Stimulated activated naive CD8-positive, alpha-beta T cell treated with anti-CD3 and anti-CD28 coated beads, Interleukin-15, amount 100 ng/mL, for 72 hours (primary cell): ENCODE measurements at places on chromosomes 2 and 18.

DNA sequence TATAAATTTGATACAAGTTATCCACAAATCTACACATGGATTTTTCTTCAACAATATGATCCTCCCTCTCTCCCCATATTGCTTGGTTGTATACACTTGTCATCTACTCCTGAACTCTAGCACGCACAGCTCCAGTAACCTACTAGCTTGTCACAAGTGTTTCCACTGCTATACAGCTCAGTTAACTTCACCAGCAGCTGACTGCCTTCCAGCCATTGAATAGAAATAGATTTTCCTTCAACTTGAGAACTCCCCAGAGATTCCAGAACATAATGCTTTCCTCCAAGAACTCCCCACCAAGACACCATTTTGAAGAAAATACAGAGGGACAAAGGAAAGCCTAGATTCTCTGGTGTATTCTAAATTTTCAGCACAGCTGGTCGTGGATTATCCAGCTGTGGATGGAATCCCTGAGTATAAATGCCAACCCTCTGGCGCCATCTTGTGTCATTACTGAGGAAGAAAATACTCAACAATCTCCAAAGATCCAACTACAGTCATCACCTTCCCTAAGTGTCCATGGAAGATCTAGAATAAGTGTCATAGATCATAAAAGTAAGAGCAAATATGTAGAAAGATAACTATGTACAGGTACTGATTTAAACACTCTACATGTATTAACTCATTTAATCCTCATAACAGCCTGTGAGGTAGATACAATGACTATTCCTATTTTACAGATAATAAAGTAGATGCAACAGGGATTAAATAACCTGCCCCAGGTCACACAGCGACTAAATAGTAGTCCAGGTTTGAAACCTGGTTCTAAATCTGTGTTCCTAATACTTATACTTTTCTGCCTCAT, 156.7 kb downstream of the ARHGAP28 start:
- no peak for DNase-seq

DNA sequence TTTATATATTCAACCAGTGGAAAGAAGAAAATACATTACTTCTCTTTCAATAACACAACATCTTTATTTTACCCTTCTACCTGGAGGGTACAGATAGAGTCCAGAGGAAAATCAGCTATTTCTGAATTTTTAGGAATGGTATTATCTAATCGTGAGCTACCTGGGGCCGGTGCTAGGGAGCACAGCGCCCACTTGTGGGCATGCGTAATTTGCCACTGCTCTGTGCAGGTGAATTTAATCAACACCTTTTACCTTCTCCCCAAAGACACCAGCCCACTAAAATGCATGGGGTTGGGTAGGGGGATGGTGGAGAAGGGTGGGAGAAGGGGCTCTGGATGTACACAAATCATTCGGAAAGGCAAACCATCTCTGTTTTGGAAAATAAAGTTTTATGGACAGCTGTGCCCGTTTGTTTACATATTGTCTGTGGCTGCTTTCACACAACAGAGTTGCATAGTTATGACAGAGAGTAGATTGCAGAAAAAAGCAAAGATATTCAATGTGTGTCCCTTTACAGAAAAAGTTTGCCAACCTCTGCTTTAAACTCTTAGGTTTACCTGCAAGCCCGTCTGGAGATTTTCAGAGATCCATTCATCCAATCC, 51.5 kb upstream of the DCC start:
- DNase-seq = no peak

DNA sequence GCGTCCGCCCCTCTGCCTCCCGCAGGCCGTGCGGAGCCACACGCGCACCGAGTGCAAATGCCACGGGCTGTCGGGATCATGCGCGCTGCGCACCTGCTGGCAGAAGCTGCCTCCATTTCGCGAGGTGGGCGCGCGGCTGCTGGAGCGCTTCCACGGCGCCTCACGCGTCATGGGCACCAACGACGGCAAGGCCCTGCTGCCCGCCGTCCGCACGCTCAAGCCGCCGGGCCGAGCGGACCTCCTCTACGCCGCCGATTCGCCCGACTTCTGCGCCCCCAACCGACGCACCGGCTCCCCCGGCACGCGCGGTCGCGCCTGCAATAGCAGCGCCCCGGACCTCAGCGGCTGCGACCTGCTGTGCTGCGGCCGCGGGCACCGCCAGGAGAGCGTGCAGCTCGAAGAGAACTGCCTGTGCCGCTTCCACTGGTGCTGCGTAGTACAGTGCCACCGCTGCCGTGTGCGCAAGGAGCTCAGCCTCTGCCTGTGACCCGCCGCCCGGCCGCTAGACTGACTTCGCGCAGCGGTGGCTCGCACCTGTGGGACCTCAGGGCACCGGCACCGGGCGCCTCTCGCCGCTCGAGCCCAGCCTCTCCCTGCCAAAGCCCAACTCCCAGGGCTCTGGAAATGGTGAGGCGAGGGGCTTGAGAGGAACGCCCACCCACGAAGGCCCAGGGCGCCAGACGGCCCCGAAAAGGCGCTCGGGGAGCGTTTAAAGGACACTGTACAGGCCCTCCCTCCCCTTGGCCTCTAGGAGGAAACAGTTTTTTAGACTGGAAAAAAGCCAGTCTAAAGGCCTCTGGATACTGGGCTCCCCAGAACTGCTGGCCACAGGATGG, 7.1 kb upstream of the WNT10A start:
- no peak for DNase-seq

GRCh38 chr2:134574611-134575330, 144.0 kb downstream of the TMEM163 start:
- DNase-seq = no peak

DNA sequence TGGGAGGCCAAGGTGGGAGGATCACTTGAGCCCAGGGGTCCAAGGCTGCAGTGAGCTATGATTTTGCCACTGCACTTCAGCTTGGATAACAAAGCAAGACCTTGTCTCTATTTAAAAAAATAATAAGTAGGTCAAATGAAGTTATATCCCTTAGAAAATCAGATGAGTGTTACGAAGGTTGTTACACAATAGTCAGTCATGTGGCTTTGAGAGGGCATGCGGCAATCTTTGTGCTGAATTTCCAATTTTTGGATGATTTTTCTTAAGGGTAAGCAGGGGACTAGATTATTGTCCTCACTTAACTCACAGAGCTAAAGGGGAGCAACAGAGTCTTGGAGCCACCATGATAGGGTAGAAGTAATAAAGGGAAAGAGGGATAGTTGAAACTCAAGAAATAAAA, 71.8 kb downstream of the B3GNT2 start:
- no peak for DNase-seq

DNA sequence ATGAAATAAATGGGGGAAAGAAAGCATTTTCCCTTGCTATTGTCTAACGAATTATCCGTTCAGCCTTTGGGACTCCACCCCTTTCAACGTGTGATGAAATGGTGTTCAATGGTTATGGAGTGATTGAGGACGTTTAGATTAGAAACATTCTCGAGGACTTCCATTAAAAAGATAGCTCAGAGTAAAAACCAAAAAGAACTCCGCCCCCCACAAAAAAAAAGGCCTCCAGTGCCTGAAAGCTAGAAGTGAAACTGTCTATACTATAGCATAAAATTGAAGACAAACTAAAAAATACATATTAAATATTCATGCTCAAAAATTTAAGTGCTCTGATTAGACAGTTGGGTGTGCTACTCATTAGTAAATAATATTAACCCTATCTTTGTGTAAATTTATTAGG, 3.0 kb upstream of the ZNF516 start:
- DNase-seq = no peak

- no peak for DNase-seq
Measured at GRCh38 chr2:237872178-237872887, 12.9 kb downstream of the RAMP1 start.

DNA sequence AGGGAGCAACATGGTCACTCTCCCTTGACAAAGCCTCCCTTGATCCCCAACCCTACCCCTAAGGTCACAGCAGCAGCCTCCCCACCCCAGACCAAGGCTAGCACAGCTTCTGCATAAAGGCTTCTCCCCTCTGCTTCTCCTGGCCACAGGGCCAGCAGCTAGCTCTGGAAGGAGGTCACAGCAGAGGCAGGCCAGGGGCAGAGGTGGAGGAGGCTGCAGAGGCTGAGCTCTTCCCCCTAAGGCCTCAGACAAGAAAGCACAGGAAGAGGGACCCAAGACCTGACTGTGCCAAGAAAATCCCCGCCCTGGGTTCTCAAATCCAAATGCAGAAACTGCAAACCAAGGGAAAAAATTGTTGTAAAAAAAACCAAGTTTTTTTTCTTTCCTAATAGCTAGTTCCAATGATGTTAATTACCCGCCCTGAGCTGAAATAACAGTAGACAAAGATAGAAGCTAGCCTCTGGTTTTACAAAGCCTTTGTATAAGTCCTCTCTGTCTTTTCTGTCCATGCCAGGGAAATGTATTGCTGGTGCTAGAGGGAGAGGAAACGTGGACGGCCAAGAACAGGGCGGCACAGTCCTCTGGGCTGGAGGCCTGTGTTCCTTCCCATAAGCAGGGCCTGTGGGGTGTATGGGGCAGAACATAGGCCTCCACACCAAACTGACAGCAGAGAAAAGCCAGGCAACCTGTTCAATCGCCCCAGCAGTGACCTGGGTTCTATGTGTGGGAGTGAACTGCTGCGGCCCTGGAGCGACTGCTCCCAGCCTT, 79.5 kb downstream of the POLR1A start:
- no peak for DNase-seq

DNA sequence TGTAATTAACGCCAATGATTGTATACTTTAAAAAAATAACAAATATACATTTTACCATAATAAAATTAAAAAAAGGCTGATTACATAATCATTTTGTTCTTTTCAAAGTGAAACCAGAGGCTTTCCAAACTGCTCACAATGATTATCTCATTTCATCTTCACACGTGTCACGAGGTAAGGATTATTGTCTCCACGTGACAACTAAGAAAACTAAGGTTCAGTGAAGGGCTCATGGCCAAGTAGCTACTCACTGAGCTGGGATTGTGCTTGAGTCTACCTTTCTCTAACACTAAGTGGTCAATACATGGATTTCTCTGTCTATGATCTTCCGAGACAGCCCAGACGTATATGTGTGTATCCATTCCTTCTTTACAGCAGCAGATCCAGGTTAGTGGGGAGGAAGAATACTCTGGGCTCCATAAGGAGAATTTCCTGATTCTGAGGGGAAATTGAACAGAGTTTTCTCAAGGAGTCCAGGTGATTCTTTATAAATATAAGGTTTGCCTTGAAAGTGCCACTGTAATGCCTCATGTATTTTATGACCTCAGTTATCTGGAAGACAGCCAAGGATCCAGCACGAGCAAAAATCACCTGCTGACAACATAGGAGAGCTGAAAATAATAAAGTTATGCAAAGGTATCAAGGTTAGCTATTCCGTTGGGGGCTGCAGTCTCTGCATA, 25.6 kb upstream of the ACSL3 start:
- no peak for DNase-seq

DNA sequence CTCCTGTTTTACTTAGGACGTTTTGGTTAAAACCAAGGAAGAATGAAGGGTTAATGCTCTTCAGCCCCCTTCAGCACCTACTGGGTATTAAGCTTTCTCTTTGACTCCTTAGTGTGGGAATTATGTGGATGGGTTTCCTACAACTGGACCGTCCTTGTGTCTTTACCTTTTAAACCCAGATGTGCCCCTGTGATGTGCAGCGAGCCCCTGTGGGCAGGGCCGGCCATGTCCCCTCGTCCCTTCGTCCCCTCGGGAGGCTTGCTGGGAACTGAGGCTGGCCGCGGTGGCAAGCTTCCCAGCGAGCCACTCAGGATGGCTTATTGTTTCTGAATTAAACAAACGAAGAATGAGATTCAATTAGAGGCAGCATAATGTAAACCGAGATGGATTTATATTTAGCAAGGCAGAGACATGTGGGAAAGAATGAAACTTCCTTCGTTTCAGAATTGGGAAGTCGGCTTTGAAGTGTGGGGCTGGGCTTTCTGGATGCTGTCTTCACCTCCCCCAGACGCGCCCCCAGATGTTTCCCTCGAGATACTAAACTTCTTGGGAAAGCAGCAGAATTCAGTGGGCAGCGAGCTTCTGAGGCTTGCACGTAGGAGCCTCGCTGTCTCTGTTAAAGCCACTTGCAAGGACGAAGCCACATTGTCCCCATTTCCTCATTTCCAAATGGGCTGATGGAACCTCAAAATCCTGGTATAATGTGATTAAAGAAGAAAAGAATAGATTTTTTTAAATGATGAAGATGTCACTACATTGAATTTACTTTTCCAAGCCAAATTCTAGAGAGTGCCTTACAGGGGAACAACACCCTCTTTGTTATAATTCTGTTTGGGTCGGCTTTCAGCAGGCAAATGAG, 146.0 kb downstream of the VAPA start:
- no peak for DNase-seq

GRCh38 chr18:60503199-60503598, 130.6 kb upstream of the MC4R start:
- no peak for DNase-seq

DNA sequence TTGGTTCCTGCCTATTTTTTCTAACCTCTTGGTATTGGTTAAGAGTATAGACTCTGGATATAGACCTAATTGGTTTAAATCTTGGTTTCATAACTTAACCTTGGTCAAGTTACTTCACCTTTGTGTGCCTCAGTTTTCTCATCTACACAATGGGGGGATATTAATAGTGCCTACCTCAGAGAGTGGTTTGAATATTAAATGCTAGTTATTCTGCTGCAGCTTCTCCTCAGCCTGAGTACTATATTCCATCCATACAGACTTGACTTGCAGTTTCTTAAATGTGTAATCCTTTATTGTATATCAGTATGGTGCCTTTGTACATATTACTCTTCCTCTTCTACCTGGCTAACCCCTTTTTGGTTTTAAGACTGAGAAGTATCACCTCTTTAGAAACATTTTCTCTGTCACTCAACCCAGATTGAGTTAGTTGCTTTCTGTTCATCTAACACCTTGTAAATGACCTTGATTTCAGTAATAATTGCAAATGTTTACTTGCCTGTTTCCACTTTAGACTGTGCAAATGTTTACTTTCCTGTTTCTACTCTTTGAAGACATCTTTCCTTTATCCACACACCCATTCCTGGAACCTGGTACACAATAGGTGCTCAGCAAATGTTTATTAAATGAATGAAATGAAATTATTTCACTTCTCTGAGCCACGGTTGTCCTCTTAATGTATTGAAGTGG, 6.6 kb downstream of the ACVR2A start:
- DNase-seq = no peak

DNA sequence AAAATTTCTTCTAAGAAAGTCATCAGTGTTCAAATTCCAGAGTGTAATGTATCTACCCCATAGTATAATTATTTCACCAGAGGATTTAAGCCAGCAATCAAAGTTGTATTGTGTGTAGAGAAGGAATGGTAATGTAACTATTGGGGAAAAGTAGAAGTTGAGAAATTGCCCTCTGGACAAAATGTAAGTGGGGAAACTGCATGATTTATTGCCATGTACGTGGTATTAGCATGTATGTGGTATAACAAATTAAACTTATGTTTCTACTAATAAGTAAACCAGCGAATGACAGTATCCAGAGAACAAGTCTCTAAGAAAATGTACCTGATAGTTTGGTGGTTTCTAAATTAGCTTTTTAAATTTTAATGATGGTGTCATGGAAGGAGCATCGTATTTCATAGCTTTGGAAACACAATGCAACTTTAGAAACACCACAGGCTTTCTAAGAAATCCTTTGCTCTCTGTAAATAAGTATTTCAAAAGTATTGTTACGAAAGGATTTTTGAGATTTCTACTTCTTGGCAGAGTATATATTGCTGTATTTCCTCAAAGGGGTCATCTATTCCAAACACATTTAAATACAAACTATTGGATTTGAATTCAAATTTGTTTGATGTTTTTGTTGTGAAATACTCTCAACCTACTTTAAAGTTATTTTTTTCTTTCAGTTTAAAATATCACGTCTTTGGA, 1018.9 kb upstream of the ZEB2 start:
- DNase-seq = no peak
